Stimulated activated CD4-positive, alpha-beta T cell treated with anti-CD3 and anti-CD28 coated beads, Interleukin-2, amount 100 ng/mL, for 48 hours (primary cell): ENCODE measurements at places on chromosomes 3 and 15.

DNA sequence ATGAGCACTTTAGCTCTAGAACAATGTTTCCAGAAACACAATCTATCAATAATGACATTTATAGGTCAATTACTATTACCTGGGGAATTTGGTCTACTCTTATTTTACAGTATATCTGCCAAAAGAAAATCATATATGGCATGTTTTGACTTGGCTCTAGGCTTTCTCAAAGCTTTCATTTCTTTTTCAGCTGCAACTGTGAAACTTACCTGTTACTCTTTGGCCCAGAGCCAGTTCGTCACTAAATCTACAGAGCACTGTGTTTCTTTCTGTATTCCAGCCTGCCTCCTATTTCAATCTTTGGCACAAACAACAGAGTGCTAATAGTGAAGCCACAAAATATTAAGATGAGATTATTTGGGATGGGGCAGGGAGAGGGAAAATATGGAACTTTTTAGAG lies 76.0 kb downstream of the P2RY1 start:
- DNase-seq = no peak

- DNase-seq = no peak
Measured at GRCh38 chr3:151347432-151347831, 18.1 kb upstream of the P2RY13 start.

DNA sequence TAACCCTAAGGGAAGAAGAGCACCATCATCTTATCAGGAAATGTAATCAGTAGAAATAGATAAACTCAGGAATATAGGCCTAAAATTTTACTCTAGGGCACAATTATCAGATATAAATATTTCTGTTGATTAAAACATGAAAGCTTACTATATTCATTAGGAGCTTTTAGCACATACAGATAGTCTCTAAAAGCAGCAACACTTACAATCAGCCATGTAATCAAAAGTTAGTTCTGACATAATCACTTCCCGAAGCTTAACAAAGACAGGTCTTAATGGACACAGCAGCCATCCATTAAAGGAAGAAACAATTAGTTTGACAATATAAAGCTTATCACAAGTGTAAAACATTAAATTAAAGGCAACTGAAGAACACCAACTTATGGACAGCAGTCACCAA lies 30.6 kb downstream of the DCLK3 start:
- no peak for DNase-seq

GRCh38 chr3:157865352-157866000 lies 240.7 kb downstream of the SHOX2 start:
- peak; percentile 59 for DNase-seq

DNA sequence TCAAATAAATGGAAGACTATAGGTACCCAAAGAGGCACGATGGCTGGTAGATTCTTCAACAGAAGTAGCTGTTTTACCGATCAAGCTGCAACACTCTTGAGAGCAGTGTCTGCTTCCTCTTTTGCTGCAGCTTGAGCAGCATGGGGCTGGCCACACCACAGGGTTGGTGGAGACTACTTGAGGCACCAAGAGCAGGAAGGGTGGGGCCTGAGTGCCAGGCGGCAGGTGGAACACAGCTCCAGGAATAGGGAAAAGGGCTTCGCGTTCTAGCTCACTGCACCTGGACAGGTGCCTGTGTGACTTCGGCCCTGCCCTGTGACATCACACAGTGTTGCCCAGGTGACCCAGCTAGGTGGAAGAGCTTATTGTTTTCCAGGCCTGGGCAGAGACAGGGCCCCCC lies at the start of gene CCDC33:
Gene CCDC33, plus strand, starts transcription at position 365 of the 400 bp plus-strand sequence. CDS start 394 bp downstream, outside the sequence.
- DNase-seq = no peak

DNA sequence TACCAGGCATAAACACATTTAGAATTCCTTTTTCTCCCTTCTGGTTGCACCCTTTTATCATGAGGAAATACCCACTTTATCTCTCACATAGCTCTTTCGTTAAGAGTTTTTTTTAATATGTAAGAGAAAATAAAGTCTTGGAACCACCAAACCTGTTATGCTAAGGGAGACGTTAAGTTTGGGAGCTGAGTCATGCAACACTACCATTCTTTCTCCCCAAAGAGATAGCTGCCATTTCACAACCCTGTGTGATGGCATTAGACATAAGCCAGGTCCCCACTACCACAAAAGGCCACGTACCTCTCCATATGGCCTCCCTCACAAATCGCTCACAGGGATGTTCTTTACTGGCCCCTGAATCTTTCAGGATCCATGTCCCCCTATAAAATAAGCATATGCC lies 7.6 kb upstream of the NIPA1 start:
- DNase-seq = no peak

DNA sequence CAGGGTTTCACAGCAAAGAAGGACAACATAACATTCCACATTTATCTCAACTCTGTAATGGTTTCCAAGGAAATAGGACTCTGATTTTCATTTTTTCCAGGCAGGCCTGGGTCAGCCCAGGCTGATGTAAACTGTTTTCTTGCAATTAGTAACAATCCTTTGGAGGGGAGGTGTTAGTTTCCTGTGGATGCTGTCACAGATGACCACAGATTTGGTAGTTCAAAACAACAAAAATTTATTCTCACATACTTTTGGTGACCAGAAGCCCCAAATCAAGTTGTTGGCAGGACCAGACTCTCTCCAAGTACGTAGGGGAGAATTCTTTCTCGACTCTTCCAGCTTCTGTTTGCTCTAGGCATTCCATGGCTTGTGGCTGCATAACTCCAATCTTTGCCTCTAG lies 88.0 kb downstream of the EDEM1 start:
- DNase-seq = no peak

DNA sequence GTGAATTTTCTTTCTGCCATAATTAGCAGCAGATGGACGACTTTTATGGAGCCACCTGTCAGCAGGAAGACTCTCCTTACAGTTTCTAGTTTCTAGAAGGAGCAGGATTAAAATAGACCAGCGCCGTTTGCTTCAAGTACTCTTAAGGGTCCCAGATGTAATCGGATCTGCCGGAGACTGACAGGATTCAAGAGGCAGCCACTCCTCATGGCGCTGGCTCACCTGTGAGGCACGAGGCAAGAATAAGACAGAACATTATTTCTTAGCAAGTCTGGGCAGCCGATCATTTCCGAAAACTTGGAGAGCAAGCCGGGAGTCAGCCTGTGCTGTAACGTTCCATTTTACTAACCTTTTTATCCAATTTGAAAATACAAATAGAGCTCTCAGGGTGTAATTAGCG lies 410.4 kb upstream of the RORA start:
- DNase-seq = no peak

DNA sequence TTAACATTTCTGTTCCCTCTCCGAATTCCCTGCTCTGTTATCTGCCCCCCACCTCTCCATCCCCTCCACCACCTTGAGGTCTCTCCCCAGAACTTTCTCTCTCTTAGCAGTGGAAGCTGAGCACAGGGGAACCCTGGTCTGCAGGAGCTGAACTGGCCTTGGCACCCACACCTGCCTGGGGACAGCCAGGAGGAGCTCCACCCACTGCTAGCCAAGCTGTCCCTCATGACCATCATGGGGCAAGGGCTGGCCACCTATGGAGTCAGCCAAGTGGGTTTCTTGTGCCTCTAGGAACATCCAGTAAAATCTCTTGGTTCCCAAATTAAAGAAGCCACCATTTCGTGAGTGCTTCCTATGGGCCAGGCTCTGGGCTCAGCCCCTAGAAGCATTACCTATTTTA lies 276.4 kb upstream of the TLE3 start:
- DNase-seq = no peak

DNA sequence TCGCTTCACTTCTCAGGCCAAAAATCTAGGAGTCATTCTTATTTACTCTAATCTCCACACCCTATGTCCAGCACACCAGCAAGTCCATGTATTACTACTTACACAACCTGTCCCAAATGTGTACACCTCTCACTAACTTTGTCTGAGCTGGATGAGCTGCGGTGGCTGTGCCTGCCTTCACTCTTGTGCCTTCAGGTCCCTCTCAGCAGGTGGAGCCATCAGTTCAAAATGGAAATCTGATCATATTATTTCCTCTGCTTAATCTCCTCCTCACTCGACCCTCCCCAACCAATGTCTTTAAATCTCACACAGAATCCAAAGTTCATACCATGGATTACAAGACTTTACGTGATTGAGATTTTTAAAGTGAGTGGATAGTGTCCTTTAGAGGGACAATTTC lies 82.8 kb downstream of the SSR3 start:
- DNase-seq = no peak

DNA sequence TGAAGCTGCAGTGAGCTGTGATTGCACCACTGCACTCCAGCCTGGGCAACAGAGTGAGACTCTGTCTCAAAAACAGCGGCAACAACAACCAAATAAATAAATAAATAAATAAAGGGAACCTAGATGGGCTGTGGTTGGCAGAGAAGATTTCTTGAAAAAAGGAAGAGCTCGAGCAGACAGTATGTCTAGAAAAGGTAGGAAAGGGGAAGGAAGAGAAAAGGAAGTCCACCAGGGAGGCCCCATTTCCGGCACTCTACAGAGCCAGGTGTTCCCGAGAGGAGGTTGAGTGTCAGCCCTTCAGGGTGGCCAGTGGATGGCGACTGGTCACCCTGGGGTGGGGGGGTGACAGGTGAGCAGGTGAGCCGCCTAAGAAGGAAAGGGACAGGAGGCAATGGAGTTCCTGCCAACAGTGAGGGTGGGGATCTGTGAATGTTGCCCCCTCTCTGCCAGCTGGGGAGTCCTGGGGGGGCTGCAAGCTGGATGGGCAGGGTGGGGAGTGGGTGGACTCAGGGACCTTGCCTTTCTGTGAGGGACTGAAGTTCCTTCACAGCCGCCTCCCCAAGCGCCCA lies 14.8 kb downstream of the PAQR5 start:
- DNase-seq = no peak

DNA sequence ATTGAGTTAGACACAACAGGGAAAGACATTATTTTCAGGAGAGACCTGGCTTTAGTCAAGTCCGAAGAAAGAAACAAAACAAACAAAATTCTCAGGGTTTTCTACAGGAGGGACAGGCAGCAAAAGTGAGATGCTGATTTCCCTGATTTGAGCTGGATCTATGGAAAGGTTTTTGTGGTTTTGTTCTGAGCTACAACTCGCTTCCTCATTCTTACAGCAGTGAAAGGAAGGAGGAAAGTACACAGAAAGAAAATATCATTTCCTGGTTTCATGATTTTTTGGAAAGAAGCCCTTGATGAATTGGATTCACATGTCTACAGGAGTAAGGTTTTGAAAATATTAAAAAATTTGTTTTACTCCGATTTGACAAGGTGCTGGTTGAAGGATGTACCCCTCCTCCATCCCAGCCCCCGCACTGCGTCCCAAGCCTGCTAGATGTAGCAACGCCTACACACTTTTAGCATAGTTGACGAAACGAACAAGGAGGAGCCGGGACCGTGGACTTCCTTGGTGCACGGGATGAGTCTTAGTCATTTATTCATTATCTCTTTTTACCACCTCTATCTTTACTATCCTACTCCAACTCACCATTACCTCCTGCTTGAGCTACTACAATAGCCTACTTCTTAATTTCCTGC lies 10.8 kb downstream of the PRICKLE2 start:
- DNase-seq = no peak

DNA sequence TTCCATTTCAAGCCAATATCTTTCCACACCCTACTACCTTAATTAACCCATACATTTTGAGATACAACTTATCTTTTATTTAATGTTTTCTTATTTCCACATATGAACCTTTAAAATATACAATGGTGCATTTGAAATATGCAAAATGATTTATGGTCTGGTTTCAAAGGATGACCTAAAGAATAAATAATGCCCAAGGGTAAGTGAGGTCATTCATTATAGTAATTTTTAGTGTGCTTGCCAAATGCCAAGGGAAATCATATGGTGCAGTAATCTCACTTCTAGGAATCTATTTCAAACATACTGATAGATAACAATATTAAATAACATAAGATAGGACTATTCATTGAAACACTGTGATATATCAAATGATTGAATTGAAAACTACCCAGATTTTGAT lies 1055.4 kb downstream of the AGBL1 start:
- no peak for DNase-seq

GRCh38 chr15:66631616-66632263 lies 65.9 kb upstream of the LCTL start:
- DNase-seq = no peak

DNA sequence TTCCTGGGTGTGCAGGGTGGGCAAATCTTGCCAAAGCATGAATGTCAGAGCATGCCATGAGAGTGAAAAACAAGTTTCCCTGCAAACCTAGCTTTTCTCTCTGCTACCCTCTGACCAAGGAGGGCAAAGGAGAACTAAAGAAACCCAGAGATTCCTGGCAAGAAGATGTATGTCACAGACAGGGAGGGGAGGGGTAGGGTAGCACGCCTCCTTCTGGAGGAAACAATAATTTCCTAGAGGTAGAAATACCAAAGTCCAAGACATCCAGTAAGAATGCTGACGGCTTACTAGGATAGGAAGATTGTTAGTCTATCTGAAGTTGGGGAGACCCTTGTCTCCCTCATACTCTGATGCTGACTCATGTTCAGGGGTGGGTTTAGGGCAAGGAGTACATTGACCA lies 203.9 kb downstream of the NR1D2 start:
- DNase-seq = no peak

DNA sequence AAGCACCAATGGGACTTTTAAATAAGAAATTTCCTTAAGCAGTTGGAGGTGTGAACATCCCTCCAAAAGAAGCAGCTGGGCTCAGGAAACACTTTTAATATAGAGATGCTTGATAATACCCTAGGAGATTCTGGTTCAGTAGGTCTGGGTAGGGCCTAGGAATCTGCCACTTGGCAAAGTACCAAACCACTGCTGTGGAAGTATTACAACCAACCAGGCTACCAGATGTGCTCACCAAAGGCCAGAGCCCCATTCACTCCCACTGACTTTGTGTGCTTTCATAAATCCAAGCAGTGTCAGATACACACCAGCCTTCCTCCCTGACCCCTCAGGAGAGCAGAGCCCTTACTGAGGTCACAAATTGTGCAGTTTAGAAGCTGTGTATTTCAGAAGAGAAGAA lies 162.6 kb downstream of the CCNL1 start:
- no peak for DNase-seq

- no peak for DNase-seq
Measured at GRCh38 chr3:4687167-4687566, 194.0 kb downstream of the ITPR1 start.

- DNase-seq = no peak
Measured at GRCh38 chr3:122101646-122102045, 46.5 kb downstream of the CD86 start.

GRCh38 chr15:59295261-59296001 lies 77.2 kb downstream of the MYO1E start:
- no peak for DNase-seq

- no peak for DNase-seq
Measured at GRCh38 chr3:47430606-47431005, 45.1 kb downstream of the SCAP start.

GRCh38 chr3:19970327-19970726 lies 23.4 kb downstream of the RAB5A start:
- no peak for DNase-seq

DNA sequence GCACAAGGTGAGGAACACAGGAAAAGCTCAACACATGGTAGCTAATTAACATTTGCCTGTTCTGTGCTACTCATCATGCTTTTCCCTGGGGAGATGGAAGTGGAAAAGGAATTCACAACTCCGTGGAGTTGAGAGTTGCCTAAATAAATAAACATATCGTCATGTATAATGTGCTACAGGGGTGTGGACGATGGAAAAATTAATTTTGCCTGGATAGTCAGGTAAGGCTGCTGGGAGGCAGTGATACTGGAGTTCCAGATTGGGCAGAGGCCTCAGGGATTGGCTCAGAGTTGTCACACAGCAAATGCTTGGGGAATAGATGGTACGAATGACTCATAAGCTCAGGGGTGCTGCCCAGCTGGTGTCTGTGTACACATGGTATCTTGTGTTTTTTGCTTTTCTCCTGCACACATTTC lies 3.1 kb upstream of the ABHD6 start:
- DNase-seq = no peak

GRCh38 chr3:122219242-122219872 lies 35.9 kb downstream of the CASR start:
- no peak for DNase-seq
